ENCODE measurements at places on chromosomes 3 and 15.

- DNase-seq = peak; percentile 40
These were observed 9.5 kb downstream of the CHSY1 start for GRCh38 chr15:101242160-101242998.

DNA sequence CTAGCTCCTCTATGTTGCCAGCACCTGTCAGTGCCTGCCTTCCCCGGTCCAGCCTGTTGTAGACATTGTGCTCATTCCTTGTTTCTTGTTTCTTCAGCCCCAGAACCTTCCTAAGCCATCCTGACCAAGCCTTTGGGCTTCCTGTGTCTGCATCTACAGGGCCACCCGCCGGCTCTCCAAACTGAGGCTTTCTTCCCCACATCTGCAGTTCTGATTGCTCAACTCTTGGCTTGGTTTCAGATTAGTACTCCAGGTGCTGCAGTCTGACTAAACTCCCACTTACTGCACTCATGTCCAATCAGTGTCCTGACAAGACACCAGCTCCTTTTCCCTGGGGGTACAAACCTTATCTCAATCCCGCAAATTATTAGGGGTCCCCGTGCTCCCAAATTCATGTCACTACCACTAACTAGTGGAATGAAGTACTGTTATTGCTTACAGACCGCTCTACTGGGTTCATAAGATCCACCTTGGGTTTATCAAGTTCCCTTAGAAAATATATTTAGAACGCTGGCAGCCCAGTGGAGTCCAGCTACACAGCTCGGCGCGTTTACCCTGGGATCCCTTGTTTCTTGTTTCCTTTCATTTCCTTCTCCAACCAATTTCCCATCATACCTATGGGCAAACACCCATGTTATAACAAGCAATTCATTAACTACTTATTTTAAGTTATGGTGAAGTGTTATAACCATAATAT is 114.2 kb upstream of the TJP1 start:
- no peak for DNase-seq

DNA sequence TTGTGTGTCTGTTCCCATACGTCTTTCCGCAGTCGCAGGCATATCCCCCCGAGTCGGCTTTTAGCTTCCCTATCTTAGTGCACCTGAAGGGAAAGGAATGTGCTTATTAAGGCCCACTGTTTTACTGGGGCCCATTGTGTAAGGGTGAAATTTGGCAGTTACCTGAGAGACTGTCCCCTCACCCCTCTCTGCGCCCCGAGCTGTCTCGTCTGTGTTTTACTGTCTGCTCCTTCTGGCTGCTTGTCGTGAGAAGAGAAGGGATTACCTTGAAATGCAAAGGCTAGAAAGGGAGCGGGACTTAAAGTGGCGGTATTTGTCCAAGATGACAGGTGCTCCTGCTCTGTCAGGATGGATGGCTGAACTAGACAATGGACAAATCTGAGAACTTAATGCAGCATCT is 233.0 kb upstream of the POU1F1 start:
- DNase-seq = no peak

DNA sequence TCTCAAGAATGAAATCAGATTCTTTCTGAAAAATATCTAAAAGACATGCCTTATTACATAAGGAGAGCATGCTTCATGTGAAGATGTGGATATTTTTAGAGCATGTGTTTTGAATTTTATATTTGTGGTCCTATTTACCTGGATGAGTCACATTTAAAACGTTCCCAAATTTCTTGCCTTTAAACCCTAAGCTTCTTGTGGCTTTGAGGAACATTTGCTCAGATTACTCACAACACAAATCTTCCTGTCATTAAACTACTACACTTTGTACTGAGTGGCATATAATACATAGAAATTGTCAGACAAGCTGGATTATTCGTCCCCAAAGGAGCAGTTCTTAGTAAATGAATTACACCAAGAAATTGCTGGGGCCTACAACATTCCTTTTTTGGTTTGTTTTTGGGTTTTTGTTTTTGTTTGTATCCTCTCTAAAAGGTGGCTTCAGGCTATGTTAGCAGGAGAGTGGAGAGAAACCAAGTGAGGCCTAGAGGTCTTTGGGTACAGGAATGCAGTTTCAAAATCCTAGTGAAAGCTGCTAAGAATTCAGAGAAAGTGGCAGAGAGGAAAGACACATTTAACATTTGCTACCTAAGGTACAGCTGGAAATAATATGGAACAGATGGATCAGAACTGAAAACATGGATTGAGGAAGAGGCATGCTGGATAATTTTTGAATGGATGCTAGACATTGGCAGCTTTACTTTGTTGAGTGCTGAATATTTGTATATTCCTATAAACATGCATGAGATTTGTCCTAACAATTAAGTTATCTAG is 128.1 kb downstream of the RPL22L1 start:
- no peak for DNase-seq

- no peak for DNase-seq
These were observed 4.9 kb upstream of the DUSP7 start for GRCh38 chr3:52061121-52061910.

DNA sequence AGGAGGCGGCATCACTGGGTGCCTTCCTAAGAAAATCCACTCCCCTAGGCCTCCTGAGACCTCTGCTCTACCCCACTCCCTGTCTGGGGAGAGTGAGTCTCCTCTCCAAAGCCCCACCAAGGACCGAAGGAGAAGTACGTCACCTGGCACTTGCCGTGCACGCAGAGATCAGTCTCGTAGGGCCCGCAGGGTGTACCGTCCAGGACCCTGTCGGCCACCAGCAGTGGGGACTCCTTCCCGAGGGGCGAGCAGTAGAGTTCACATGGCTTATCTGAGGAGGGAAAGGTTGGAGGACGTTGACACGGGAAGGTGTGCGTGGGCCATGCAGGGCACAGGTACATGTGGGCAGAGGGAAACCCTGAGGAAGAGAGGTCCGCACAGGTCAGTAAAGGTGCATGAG is 232.9 kb downstream of the ADAMTS17 start:
- no peak for DNase-seq

- no peak for DNase-seq
These were observed 17.6 kb downstream of the SHQ1 start for GRCh38 chr3:72830452-72831223.

- DNase-seq = no peak
These were observed 116.9 kb upstream of the LRRFIP2 start for GRCh38 chr3:37291275-37291700.

DNA sequence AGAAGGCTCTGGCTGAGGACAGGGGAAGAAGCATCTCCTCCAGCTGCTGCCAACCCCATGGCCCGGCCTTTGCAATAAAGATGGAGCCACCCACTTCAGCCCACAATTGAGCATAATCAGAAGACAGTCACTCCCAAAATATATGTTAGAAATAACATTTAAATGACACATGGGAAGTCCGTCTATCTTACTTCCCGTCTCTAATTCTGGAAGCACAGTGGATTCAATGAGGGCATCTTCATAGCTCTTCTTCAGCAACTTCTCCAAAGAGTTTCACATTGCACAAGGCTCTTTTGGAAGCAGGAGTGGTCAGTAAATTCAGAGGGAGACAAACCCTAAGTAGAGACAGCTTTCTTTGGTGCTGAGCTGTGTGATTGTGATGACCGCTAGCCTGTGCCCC is 67.0 kb upstream of the SEC61A1 start:
- DNase-seq = no peak

DNA sequence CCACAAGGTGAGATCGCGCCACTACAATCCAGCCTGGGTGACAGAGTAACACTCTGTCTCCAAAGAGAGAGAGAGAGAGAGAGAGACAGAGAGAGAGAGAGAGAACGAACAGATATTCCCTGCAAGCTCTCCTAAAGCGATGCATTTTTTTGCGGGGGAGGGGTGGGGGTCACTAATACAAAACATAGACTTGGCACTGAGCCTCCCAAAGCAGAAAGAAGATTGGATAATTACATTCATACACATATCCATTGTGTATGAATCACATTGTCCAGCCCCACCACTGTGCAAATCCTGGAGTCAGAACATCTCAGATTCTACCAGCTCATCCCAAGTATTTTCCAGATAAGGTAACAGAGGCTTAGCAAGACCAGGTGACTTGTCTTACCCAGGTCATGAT is 459.9 kb downstream of the MAGI1 start:
- DNase-seq = no peak

DNA sequence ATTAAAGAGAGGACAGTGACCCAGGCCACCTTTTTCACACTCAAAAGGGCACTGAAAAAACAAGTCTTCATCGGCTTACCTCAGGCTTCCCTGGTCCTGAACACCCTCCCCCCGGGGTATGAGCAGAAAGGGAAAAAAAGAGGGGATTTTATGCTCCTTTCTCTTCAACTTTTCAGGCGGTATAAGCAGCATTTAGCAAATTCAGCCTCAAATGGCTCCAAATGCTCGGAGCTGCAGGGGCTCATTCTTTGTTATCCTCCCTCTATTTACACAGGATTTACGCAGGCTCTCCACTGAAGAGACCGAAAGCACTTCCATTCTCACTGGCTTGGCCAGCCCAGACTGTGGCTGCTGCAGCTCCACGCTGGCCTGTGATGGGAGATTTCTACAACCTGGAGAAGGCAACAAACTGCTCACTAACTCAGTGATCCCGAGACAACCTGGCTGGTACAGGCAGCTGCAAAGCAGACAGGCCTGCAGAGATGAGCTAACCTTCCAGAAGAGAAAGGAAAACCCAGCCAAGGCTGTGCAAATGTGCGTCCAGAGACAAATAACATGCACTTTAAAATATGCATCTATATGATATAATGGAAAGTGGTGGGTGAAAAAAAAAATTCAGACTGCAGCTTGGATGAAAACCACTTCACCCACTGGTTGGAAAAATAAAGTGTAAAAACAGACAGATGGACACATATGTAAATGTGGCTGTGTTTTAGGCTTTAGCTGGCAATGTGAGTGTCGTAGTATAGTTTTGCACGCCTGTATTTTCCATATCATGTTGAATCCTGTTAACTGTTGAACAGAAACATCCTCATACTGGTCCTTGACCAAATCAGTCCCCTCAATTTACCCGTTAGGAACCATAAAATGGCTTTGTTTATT is 54.2 kb downstream of the MEIS2 start:
- no peak for DNase-seq

GRCh38 chr3:40381904-40382616 is 4.9 kb upstream of the ENTPD3 start:
- no peak for DNase-seq

- DNase-seq = no peak
These were observed 13.1 kb downstream of the AP3S2 start for GRCh38 chr15:89880727-89881126.

DNA sequence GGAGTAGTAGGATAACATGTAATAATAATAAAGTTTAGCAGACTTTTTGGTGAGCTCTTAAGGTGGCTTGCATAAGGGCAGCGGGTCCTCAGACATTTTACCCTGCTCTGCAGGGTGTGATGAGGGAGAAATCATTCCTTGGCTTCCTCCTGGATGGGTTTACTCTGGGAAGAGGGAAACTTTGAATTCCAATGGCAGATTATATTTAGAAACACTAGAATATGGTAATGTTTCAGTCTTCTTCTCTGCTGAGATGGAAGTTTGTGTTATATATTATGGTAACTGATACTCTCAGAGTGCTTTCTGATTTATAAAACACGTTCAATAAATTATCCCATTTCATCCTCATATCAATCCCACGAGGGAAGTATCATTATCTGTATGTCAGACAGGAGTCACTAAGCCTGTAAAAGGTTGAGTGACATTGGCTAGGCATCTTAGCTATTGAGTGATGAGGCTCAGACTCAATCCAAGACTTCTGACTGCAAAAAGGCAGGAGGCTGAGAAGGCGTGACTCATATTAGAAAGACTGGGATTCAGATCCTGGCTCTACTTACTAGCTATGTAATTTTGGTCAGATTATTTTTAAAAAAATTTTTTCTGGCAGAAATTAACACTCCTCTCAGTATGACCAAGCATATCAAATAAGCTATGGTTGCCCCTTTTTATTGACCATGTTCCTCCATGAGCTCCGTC is 19.3 kb downstream of the PDIA5 start:
- no peak for DNase-seq

- no peak for DNase-seq
These were observed 330.8 kb upstream of the PDZRN3 start for GRCh38 chr3:73955494-73956070.

GRCh38 chr3:147411815-147412241 is 2.7 kb downstream of the ZIC1 start:
- DNase-seq = no peak

- no peak for DNase-seq
These were observed 132.5 kb downstream of the DOCK3 start for GRCh38 chr3:50807266-50807665.

DNA sequence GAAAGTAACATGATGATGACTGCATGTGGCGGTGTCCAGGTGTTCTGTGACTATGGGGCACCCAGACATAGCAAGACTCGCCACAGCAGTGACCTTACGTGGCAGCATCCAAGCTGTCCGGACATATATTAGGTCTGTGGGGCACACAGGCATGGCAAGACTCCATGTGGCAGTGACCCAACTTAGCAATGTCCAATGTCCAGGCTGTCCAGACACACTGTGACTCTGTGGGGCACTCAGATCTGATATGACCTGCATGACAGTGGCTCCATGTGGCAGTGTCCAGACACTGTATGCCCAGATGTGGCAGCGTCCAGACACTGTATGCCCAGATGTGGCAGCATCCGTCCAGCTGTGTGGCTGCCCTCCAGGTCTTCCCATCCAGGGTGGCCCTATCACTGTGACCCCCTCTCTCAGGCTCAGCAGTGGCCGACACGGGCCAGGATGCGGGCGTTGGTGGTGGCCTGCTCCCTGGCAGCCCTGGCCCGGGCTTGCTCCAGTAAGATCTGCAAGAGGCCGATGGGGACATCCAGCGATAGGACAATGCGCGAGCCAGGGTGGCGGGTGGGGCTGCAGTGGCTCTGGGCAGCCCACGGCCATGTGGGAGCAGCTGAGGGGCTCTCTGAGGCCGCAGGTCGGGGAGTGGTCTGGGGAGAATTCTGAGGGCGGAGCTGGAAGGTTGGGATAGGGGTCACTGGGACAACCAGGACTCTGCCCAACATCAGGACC is 1.1 kb downstream of the UCN2 start:
- no peak for DNase-seq

- no peak for DNase-seq
These were observed 538 bp upstream of the CAPN7 start for GRCh38 chr3:15205482-15205933.

- DNase-seq = no peak
These were observed 12.5 kb downstream of the PATL2 start for GRCh38 chr15:44698641-44699040.

- DNase-seq = no peak
These were observed 130.8 kb downstream of the SNRK start for GRCh38 chr3:43417133-43417532.

- DNase-seq = no peak
These were observed 16.7 kb downstream of the MAP2K5 start for GRCh38 chr15:67559158-67559557.

DNA sequence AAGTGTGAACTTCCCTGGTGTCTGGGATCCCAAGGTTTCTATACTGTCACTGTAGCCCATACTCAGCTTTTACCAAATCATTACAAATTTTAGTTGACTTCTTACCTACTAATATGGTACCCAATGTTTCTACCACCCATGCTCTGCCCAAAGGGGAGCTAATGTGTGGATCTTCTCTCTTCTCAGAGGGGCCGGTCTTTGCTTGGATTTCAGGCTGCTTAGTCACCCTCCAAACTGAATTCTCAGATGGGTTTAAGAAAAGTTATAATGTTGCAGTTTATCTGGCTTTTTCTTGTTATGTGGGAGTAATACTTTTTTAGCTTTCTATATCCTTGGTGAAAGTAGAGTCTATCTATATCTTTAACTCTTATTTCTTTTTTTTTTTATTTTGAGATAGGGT is 67.1 kb upstream of the AKAP13 start:
- DNase-seq = no peak

GRCh38 chr3:8851703-8852102 is 82.3 kb upstream of the OXTR start:
- DNase-seq = no peak
